Body of pancreas (tissue), 4 donors: ENCODE measurements at places on chromosomes 11 and 22. TPM values are rescaled to one million over a fixed set of nuclear protein-coding genes. Genes with fewer than 3 reads are reported as not detected.
A peak's percentile ranks its signal among the peaks of the same experiment; 100 is the strongest.

HEPACAM gene
- 7.9 TPM for total RNA-seq

FAM111A gene
- 43.8 TPM for total RNA-seq

DBX1 gene
- total RNA-seq = not detected

SHANK3 gene
- total RNA-seq = 15.5 TPM

TRIM49D1 gene
- not detected for total RNA-seq

GRCh38 chr11:44805596-44805995, 78.8 kb downstream of the TSPAN18 start:
- no peak for DNase-seq

DNA sequence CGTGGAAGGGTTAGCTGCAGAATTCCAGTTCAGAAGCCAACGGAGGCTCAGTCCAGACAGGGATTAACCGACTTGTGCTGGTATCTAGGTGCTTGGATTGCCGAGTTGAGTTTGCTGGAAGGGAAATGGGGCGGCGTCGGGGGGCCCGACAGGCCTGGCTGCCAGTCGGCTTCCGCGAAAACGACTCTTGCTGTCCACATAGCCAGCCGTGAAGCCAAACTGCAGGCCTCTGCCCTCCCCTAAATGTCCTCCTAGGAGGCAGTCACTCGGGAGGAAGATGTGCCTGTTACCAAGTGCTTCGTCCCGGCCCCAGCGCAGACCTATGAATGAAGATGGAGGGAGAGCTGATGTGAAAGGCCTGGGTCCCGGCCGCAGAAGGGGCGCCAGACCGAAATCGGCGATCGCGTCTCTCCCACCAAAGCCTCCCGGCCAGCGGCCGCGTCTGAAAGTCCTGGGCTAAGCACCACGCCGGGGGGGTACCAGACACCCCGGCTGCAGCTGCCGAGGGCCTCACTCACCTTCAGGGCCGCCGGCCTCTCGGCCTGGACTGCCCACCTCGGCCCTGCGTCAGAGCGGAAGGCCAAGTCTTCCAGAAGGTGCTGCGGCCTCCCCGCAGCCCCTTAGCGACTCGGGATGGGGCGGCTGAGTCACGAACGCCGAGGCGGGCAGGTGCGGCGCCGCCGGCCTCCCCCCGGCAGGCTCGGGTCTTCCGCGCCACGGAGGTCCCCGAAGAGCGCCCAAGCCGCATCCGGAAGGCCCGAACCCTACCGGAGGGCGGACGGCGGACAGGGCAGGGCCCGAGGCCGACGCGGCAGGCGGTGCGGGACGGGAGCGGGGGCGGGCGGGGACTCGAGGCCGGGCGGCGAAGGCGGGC, 7.5 kb downstream of the DPAGT1 start:
- DNase-seq = peak; percentile 44

GRCh38 chr22:31148953-31149627, 8.8 kb upstream of the PLA2G3 start:
- peak; percentile 84 for DNase-seq

GRCh38 chr11:126817523-126818450, 182.8 kb downstream of the KIRREL3 start:
- DNase-seq = no peak

DNA sequence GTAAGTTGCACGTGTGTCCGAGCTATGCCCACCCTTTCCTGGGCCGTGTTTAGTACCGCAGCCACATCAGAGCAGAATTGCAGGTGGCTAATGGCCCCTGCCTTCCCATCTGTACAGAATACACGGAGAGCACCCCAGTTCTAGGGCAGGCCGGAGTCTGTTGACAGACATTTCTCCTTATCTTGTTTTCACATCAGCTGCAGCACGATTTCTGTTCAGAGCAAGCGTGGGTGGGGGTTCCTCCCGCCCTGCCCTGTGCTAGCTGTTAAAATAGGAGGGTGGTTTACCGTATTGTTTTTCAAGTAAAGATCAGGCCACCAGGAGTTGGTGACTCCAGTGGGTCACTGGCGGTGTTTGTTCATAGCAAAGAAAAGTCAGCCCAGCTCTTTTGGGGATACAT, 41.1 kb downstream of the UBASH3B start:
- DNase-seq = no peak

DNA sequence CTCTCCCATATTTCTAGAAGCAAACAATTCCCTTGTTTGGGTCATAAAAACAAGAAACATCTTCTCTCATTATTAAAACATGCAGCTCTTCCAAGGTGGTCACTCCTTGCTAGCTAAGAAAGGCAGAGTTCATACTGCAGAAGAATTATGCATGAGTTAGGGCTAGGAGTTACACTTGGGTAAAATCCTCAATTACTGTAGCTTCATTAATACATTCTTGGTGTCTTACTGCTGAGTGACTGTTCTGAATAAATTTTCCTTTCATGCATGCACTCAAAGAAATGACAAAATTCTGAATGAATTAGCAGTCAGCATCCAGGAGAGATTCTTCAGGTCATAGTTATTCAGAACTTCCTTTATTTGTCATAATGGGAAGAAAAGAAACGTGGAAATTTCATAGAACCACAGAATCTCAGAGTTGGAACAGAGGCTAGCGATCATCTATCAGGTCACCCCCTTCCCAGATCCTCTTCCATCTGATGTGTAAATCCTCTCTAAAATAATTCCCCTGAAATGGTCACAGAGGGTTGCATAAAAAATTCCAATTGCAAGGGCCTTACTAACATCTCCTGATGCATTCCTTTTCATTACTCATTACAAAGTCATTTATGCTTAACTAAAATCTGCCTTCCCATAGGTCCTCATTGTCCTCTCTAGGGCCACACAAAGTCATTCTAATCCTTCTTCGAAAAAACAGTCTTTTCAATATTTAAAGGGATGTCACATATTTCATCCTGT, 771.5 kb downstream of the DLG2 start:
- no peak for DNase-seq

DNA sequence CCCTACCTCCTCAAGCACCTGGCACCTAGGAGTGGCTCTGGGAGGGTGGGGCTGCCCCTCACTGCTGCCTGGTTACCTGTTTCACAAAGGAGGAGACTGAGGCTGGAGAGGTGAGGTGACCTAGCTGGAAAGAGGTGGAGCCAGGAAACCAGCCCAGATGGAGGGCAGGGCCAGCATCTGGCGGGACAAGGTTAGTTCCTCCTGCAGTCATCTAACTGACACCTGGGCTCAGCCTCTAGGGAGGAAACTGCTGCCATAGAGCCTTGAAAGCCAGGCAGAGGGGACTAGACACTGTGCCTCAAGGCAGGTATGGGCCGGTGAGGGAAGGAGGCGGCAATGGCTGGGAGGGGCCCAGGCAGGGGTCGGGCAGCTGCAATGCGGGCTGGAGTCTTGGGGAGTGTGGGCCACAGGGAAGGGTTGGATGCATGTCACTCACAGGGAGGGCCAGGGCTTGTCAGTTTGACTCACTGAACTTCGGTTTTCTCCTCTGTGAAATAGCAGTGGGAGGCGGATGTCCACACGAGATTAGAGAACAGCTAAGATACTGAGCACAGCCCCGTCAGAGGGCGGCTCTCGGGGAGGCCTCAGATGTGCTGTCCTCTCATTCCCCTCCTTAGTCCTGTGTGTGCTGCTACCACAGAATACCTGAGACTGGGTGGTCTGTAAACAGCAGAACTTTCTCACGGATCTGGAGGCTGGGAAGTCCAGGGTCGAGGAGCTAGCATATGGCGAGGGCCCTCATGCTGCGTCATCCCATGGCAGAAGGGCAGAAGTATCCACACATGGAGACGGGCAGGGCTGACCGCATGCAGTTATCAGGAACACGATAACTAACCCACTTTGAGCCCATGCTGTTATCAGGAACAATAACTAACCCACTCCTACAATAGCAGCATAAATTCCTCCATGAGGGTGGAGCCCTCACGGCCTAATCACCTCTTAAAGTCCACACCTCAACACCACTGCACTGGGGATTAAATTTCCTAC, 16.1 kb downstream of the MGAT3 start:
- DNase-seq = peak; percentile 52

- DNase-seq = no peak
Measured at GRCh38 chr11:96205460-96205809, 137.6 kb downstream of the MAML2 start.
